ENCODE measurements at places on chromosomes 1 and 21.

GRCh38 chr1:114155706-114156105, 2.0 kb upstream of the SYT6 start:
- DNase-seq = no peak
- no peaks in the 10 kb centered on the region for H3K36me3 ChIP-seq
- H3K27ac ChIP-seq = no peak overlapping the region
- no peak overlapping the region for H3K4me3 ChIP-seq

DNA sequence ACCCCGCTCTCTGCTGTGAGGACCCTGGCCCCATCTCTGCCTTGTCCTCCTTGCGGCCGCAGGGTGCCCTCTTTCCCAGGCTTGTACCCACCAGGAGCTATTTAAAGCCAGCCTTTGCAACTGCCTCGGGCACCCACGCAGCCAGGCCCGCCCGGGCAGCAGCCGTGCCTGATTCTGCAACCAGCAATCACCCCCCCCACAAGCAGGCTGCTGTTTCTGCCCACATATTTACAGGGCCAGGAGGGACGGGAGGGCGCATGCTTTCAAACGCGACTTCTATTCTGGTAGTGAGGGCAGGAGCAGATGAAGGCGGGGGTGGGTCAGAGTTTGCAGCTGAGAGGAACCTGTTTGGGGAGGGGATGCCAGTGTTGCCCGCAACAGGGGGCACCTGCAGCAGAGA, 13.6 kb downstream of the GABRD start:
- no peaks in the 10 kb centered on the region for H3K27me3 ChIP-seq
- H3K4me1 ChIP-seq = no peaks in the 10 kb centered on the region
- H3K27ac ChIP-seq = no peak overlapping the region
- H3K36me3 ChIP-seq = no peaks in the 10 kb centered on the region
- no peak overlapping the region for H3K4me3 ChIP-seq
- no peak for DNase-seq

- no peak for DNase-seq
- no peaks in the 10 kb centered on the region for H3K27me3 ChIP-seq
- peaks cover 10% of the 10 kb centered on the region for H3K36me3 ChIP-seq
- no peak overlapping the region for H3K4me3 ChIP-seq
- no peak overlapping the region for H3K27ac ChIP-seq
Observed at GRCh38 chr1:96772972-96773371, 51.4 kb downstream of the PTBP2 start.

GRCh38 chr1:226634166-226634588, 85.6 kb downstream of the STUM start:
- H3K4me3 ChIP-seq = no peak overlapping the region
- DNase-seq = peak; percentile 86
- H3K4me1 ChIP-seq = peaks cover 19% of the 10 kb centered on the region
- no peaks in the 10 kb centered on the region for H3K27me3 ChIP-seq

- DNase-seq = no peak
- peaks cover 7% of the 10 kb centered on the region for H3K27me3 ChIP-seq
- H3K36me3 ChIP-seq = no peaks in the 10 kb centered on the region
Observed at GRCh38 chr1:202023001-202023433, 12.6 kb downstream of the ELF3 start.

GRCh38 chr1:183106746-183107145, 79.3 kb upstream of the LAMC2 start:
- no peaks in the 10 kb centered on the region for H3K4me1 ChIP-seq
- no peak overlapping the region for H3K27ac ChIP-seq
- DNase-seq = no peak
- H3K4me3 ChIP-seq = no peak overlapping the region
- H3K27me3 ChIP-seq = peaks cover 7% of the 10 kb centered on the region

- H3K27me3 ChIP-seq = peaks cover 40% of the 10 kb centered on the region
- no peak overlapping the region for H3K27ac ChIP-seq
Observed at GRCh38 chr1:222347627-222348026, 200.3 kb downstream of the HHIPL2 start.

GRCh38 chr1:224592636-224593582, 23.2 kb upstream of the CNIH3 start:
- no peak overlapping the region for H3K4me3 ChIP-seq
- no peak overlapping the region for H3K27ac ChIP-seq
- no peak for DNase-seq
- no peaks in the 10 kb centered on the region for H3K27me3 ChIP-seq

GRCh38 chr1:46556822-46557221, 5.4 kb upstream of the KNCN start:
- peaks cover 4% of the 10 kb centered on the region for H3K36me3 ChIP-seq
- H3K27me3 ChIP-seq = no peaks in the 10 kb centered on the region
- H3K27ac ChIP-seq = no peak overlapping the region
- no peaks in the 10 kb centered on the region for H3K4me1 ChIP-seq

GRCh38 chr1:199978408-199978940, 49.0 kb upstream of the NR5A2 start:
- H3K36me3 ChIP-seq = no peaks in the 10 kb centered on the region
- H3K27me3 ChIP-seq = peaks cover 35% of the 10 kb centered on the region
- H3K4me3 ChIP-seq = no peak overlapping the region
- no peak overlapping the region for H3K27ac ChIP-seq
- DNase-seq = no peak
- no peaks in the 10 kb centered on the region for H3K4me1 ChIP-seq

DNA sequence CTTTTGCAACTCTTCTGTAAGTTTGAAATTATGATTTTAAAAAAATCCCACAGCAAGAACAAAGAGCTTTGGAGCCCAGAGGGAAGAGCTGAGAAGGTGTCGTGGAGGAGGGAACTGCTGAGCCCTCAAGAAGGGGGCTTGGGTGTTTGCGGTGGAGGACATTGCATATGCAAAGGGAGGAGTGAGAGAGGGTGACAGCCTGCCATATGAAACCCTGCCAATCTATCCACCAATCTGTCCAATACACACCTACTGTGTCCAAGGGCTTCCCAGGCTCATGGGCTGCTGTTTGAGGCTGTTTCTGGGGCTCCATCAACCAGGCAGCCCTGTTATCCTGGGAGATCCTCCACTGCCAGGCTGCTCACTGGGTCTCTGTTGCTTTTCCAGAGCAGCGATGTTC, 15.2 kb downstream of the WNT4 start:
- H3K27me3 ChIP-seq = no peaks in the 10 kb centered on the region
- no peak for DNase-seq
- no peak overlapping the region for H3K27ac ChIP-seq
- no peaks in the 10 kb centered on the region for H3K36me3 ChIP-seq

DNA sequence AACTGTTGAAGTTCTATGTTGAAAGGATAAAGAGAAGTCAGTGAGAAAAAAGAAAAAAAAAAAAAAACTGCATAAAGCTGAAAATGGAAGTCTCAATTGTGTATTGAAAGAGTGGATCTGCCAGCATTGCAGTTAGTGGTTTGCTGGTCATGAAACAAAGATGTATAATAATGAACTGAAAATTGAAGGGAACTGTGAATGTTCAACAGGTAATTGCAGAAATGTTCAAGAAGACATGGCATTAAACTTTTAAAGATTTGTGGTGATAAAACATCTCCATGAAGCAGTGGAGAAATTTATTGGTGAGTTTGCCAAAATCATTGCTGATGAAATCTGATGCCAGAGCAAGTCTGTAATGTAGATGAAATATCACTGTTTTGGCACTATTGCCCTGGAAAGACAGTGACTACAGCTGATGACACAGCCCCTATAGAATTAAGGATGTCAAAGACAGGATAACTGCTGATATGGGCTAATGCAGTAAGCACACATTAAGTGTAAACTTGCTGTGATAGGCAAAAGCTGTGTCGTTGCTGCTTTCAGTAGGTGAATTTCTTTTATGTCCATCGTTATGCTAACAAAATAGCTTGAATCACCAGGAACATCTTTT, 71.0 kb downstream of the RD3 start:
- no peak overlapping the region for H3K4me3 ChIP-seq
- peaks cover 12% of the 10 kb centered on the region for H3K4me1 ChIP-seq
- no peak for DNase-seq
- peaks cover 7% of the 10 kb centered on the region for H3K36me3 ChIP-seq

DNA sequence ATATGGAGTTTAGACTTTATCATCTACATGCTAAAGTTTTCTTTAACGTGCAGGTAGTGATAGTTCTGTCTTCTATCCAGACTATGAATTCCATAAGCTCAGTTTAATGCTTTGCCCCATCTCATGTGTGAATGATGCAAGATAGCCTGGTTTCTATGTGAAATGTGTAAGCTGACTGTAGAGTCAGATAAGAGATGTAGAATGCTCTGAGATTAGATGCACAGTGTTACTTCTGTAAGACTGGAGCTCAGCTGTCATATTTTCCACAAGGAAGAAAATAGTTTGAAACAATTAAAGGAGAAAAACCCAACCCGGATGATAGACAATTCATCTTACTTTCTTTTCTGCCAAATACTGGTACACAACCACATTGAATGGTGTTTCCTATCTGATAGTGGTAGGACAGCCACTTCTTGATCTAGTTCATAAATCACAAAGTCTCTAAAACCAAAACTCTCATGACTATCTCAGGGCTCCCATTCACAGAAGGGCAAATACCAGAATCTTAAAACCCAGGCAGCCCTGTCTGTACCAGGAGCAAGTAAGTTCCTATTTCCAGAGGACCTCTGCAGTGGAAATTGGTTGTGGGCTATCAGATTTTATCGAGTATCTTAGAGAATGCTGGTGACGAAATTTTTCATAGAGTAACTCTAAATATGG, 50.6 kb downstream of the TBX15 start:
- no peaks in the 10 kb centered on the region for H3K27me3 ChIP-seq
- DNase-seq = no peak
- no peaks in the 10 kb centered on the region for H3K36me3 ChIP-seq
- H3K4me1 ChIP-seq = no peaks in the 10 kb centered on the region
- no peak overlapping the region for H3K4me3 ChIP-seq

- H3K27me3 ChIP-seq = peaks cover 18% of the 10 kb centered on the region
- H3K27ac ChIP-seq = no peak overlapping the region
- H3K4me1 ChIP-seq = peaks cover 3% of the 10 kb centered on the region
- no peak for DNase-seq
- no peak overlapping the region for H3K4me3 ChIP-seq
Observed at GRCh38 chr1:175402336-175402735, 209.8 kb upstream of the KIAA0040 start.

GRCh38 chr1:22710701-22711049, at the start of gene EPHB2:
Gene EPHB2, plus strand, starts transcription at chr1:22710839. Its CDS starts 144 bp downstream, at chr1:22710983.
- peaks cover 38% of the 10 kb centered on the region for H3K27me3 ChIP-seq
- H3K4me3 ChIP-seq = peak within 1 kb of the TSS; percentile 51
- H3K27ac ChIP-seq = no peak within 1 kb of the TSS
- H3K4me1 ChIP-seq = no peaks in the 10 kb centered on the region
- no peaks in the 10 kb centered on the region for H3K36me3 ChIP-seq

DNA sequence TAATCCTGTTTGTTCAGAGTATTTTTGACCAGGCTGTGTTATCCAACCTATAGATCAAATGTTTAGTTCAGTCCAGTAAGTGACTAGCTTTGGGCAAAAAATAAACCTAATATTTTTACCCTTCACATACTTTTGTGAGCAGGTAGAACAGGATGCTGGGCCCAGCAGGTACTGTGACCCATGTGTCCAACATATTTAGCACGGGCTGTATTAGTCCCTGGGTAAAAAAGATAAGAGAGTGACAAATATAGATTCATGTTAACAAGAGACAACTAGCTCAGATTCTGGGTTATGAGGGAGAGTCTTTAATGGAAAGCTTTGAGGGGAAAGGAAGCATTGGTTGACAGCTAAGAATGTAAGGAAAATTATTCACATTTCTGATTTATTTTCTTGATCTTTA, 43.1 kb downstream of the OLFM3 start:
- no peak for DNase-seq
- no peaks in the 10 kb centered on the region for H3K4me1 ChIP-seq
- H3K4me3 ChIP-seq = no peak overlapping the region
- H3K36me3 ChIP-seq = no peaks in the 10 kb centered on the region

DNA sequence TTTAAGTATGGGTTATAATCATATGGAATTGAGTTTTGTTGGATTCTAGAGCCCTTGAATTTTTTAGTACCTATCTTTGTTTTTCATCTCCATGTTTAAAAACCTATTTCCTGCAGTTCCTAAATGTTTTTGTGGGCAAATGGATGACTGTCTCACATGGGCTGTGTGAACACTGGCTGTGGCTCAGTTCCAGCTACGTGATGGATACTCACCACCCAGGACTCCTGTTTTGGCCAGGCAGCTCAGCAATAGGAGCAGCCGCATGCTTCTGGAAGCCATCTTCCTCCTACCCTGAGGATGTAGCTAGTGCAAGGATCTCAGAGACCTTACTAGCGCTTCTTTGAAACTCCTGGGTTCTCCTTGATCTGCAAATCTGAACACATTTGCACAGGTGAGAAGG, 2.8 kb downstream of the REG4 start:
- no peaks in the 10 kb centered on the region for H3K4me1 ChIP-seq
- no peak overlapping the region for H3K27ac ChIP-seq
- no peak overlapping the region for H3K4me3 ChIP-seq
- no peak for DNase-seq
- H3K27me3 ChIP-seq = peaks cover 22% of the 10 kb centered on the region

Measured in natural killer cell treated with Interleukin-12 subunit alpha and Interleukin-12 subunit beta and Interleukin-15 and Interleukin-18, amount 100 ng/mL, for 72 hours (primary cell).